ENCODE measurements at places on chromosomes 11 and 22.

DNA sequence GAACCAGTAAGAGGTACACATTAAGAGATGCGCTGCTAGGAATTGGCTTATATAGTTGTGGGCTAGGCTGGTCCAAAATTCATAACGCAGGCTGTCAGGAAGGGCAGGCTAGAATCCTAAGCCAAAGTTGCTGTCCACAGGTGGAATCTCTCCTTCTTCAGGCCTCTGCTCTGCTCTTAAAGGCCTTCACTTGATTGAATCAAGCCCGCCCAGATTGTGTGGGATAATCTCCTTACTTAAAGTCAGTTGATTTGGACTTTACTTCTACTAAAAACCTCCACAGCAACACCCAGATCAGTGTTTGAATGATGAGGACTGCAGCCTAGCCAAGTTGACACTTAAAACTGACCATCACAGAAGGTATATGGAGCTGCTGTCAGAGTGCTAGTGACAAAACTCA is 68.8 kb downstream of the LRRC32 start:
- no peak for DNase-seq

DNA sequence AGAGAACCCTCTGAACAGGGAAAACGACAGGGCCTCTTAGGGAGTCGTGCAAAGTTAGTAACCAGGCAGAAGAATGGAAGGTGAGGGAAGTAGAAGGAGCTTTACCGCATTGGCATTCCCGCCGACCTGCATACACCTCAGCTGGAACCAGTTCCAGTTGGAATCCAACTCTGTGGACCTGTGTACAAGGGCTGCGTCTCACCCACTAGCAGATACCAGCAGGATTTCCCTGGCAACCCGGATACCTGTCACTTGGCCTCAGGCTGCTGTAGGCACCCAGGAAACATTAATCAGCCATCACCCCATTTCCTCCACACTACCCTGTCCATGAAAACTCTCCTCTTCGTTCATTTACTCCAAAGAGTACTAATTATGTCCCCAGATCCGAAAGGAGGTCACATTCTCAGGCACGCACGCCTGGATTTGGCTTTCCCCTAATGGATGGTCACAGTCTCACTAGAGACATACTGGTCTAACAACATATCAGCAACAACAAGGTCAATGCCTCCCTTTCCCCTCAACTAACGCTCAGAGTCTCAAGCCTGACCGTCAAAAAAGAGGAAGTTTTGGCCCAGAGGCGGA is 842 bp downstream of the ARFGAP2 start:
- DNase-seq = no peak

- DNase-seq = no peak
Observed at GRCh38 chr11:94941131-94941530, 32.2 kb downstream of the CWC15 start.

GRCh38 chr11:68994894-68995285 is 14.1 kb upstream of the MRGPRD start:
- no peak for DNase-seq

DNA sequence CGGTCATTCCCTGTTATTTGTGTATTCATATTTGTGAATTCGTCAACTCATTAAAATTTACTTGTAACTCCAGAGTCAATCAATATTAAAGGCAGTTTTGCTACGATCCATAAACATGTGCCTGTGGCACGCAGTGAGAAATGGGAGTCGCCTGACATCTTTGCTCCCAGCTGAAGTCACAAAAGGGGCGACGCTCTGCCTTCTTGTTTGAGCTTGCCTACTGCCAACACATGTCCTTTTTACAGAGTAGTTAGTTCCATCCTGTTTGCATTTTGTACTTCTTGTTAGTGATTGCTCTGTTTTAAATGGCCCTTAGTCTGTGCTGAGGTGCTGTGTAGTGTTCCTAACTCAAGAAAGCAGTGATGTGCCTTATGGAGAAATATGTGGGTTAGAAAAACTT is 305.3 kb downstream of the ETS1 start:
- no peak for DNase-seq

DNA sequence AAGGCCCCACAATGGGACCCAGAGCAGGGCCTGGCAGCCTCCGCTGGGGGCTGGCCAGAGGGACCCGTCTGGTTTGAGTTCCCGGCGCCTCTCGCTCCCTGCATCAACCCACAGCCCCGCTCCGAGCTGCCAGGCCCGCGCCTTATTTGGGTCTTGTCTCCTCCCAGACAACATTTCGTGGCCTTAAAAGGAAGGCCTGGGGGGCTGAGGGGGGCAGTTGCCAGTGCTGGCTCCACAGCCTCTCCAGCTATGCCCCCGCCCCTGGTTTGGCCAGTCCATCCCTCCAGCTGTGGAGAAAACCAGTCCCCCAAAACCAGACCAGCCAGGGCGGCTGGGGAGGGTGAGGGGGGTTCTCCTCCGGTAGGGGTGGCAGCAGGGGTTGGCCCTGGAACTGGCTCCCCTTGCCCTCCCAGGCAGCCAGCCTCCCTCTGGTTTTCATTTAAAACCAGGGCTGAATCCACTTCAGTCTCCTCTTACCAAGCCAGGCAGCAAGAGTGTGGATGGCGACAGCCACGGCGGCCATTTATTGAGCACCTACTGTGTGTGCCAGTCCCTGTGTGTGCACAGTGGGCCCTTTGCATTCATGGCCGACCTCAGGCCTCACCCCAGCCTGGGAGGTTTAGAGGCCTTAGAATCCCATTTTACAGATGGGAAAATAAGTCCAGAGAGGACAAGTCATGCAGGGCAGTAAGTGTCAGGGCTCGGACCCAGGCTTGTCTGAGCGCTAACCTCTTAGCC is 18.6 kb downstream of the EMID1 start:
- no peak for DNase-seq

DNA sequence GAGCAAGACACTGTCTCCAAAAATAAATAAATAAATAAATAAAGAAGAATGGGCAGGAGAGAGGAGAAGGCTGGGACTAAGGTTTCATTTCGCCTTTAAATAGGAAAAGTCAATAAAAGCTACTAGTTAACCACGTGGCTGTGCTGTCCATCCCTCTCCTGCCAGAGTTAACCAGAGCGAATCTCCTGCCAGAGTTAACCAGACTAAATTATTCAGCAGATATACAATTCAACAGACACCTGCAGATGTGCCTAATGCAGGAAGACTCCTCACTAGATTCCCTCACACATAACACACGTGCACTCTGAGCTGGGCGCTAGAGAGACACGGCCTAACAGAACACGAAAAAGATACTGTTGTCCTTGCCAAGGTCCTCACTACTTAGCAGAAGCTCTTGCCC is 156.1 kb downstream of the IGLL1 start:
- DNase-seq = no peak

- no peak for DNase-seq
Observed at GRCh38 chr11:22432291-22433093, 94.3 kb downstream of the SLC17A6 start.

GRCh38 chr11:32391479-32391878 is 43.9 kb downstream of the WT1 start:
- DNase-seq = no peak

DNA sequence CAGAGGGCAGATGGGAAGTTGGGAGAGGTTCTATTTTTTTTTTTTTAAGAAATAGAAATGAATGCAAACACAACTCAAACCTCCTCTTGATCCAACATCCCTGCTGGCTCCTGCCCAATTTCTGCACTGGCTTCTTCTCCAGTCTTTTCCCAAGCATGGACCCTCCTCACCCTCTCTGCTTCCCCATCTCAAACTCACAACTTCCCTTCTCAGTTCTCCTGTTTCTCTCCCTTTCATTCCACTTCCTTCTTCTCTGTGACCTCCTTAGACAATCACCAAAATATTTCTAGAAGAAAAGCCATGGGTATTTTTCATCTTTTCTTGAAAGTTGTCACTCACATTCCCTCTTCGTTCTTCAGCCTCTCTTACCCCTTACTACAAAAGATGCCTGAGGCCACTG is 85.2 kb upstream of the VPREB1 start:
- no peak for DNase-seq

DNA sequence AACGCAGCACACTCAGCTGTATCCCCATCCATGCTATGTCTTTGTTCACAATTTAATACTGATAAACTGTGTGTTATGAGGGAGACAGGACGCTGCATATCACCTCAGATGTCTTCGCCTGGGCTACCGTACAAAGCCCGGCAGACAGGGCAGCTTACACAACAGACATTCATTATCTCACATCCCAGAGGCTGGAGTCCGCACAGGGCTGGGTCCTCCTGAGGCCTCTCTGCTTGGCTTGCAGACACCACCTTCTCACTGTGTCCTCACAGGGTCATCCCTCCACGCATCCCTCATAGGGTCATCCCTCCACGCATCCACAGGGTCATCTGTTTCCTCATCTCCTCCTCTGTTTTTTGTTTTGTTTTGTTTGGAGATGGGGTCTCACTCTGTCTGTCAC is 61.2 kb downstream of the SHANK2 start:
- no peak for DNase-seq

DNA sequence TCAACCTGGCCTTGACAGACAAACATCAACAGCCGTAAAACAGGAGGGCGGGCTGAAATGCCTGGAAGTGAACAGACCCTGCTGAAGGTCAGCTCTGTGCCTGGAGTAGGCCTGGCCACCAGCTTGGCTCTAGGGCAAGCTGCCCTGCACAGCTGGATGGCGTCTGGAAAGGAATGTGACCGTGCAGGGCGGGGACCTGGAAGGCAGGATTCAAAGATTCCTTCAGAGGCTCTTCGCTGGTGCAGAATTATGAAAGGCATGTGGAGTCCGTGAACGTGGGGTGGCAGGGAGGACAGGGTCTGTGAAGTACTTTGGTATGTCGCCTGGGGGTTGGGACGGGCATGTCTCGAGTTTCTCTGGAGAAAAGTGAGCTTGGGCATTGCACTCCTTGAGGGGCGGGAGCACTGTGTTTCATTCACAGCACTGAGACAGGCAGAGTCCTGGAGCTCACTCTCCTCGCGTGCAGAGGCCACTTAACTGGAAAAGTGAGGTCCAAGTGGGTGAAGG is 1.5 kb downstream of the EHD1 start:
- no peak for DNase-seq

Data from fibroblast of skin of left biceps (primary cell).